Activated CD4-positive, alpha-beta memory T cell treated with anti-CD3 and anti-CD28 coated beads for 36 hours (primary cell): ENCODE measurements at places on chromosomes 5 and 9. TPM values are rescaled to one million over a fixed set of nuclear protein-coding genes. Genes with fewer than 3 reads are reported as not detected.

DNA sequence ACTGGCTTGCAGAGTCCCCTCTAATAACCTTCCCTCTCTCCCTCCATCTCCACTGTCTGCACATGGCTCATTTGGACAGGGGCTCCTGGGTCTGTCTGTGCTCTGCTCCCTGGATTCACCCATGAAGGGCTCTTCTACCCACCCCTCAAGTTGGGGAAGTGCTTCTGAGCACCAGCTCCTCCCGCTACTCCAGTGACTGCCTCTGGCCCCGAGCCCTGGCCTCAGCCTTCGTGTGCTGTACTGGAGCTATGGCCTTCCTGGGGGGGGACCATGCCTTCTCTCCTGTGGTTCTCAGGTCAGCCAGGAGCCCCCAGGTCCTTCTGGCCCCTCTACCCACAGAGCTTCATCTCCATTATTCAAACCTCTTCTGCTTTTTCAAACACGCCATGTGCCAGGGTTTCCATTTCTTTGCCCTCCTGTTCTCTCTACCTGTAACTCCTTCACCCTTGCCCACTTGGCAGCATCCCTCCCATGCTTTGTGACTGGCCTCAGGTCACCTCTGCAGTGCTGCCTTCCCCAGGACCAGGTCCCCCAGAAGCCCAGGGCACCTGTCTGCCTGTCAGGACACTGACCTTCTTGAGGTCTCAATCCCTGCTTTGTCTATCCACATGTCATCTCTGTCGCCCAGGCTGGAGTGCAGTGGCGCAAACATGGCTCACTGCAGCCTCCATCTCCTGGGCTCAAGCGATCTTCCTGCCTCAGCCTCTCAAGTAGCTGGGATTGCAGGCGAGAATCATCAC, 9.5 kb downstream of the SH3PXD2B start:
- no peak for DNase-seq

DNA sequence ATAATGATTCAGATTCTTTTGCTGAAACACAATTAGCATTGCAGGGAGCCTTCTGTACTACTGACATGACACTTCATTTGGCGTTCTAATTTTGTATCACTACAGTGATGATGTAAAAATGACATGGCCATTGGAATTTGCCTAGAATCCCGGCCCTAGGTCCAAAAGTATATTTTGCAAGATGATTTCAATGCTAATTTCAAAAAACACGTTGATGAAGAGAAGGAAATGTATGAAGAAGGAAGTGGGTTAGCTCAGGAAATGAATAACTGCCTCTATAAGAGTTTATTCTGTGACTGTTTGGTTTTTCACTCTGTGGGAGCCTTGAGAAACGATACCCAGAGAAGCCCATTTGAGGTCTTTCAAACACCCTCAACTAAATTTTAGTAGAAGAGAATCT, 59.3 kb downstream of the OSTF1 start:
- DNase-seq, result no peak

DNA sequence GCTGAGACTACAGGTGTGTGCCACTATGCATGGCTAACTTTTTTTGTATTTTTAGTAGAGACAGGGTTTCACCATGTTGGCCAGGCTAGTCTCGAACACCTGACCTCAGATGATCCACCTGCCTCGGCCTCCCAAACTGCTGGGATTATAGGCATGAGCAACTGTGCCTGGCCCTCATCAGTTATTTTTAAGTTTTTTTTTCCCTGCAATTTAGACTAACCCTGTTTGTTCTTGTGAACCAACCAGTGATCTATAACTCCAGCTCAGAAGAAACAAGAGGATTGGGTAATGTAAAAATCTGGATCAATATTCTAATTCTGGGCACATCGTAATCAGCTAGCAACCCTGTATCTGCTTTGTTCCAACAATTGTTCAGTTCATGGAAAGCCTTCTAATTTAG, 155.7 kb downstream of the NXNL2 start:
- no peak for DNase-seq

- DNase-seq, result no peak
These were observed 53.4 kb downstream of the RNF145 start for GRCh38 chr5:159155960-159156359.

DNA sequence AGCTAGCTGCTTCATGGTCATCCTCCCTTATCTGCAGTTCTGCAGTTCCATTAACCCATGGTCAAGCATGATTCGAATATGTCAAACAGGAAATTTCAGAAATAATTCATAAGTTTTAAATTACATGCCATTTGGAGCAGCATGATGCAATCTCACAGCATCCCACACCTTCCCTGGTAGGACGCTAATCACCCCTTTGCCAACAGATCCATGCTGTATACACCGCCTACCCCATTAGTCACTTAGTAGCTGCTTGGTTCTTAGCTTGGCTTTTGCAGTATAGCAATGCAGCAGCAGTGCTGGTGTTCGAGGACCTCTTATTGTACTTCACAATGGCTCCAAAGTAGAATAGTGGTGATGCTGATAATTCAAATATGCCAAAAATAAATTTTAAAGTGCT, 739.7 kb upstream of the CDH9 start:
- no peak for DNase-seq

DNA sequence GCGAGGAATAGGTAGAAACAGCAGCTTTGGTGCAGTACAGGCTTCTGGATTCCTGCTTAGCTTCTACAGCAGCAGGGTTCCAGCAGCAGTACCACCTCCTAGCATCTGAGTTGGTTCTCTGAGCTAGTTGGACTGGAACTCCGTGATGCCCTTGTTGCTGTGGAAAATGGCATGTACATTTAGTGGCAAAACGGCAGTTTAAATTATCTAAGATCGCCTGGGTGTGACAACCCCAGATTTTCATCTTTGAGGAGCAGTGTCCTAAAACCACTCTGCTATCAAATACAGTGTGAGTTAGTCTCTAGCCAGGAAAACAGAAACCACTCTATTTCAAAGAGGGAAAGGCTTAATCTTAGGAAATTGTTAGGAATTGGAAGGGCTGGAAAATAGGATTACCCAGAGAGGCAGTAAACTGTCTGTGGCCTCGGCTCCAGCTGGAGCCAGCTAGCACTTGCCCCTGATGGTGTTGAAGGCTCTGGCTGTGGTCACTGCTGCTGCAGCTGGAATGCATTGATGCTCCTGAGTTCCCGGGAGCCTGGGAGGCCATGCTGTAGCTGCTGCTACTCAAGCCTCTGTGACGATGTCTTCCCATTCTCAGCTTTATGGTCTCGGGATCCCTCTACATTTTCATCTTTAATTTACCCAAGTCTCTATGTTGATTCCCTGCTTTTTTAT, 29.4 kb downstream of the RAD23B start:
- DNase-seq, result no peak

- no peak for DNase-seq
These were observed 192.9 kb downstream of the TTLL11 start for GRCh38 chr9:121900163-121900562.

DNA sequence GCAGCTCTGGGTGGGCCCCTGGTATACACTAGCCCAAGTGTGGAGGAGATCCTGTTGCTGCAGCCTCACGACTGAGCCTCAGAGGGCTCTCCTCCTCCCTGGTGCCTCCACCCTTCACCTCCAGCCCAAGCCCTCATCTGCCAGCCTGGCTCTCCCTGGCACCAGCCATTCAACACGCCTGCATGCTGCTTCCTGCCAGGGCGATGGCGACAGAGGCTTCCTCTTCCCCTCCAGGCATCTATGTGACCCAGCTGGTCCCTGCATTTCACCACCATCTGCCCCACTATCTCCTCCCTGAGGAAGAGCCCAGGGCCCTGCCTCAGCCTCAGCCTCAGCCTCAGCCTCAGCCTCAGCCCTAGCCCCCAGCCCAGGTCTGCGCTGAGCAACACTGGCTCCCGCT, 54.8 kb upstream of the ANGPTL2 start:
- no peak for DNase-seq

DNA sequence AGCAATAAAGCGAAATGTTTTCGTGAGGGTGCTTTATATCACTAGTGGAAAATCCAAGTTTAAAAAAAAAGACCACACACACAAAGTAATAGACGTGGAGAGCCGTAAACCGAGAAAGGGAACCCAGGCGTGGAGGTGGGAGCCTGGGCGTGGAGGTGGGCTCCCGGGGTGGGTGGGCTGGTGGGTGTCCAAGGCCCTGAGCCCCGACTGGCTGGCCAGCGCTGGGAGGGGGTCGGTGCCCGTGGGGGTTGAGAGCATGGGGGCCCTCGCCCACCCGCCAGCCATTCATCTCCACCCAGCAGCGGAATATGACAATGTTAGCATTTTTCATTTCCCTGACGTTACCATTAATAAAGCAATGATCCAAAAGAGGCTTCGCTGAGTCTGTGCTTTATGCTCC, 135.0 kb downstream of the MVB12B start:
- DNase-seq, result peak; percentile 2

DNA sequence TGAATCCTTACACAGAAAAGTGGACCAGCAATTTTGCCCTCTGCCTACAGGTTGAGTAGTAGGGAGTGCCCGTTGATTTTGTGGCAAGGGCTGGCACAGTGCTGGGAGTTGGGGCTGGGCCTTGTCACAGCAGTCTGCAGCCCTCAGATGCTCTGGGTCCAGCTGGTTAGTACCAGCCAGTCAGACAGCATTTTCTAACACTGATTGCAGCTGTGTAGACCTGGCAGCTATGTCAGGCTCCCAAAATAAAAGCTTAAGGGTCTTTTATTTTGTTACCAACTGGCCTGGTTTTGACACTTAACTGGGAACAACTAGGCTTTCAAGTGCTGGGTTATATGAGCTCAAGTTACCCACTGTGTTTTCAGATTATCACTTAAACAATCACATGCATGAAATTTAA, 57.7 kb downstream of the MAT2B start:
- DNase-seq, result no peak

GRCh38 chr9:14344053-14344524, 30.1 kb upstream of the NFIB start:
- no peak for DNase-seq

Gene CATSPER3
- 0.53 TPM for total RNA-seq

Gene ARHGEF28
- total RNA-seq, result 0.12 TPM

Gene NUP214
- 49.9 TPM for total RNA-seq
